ENCODE measurements at places on chromosomes 2 and 18.
A peak's percentile ranks its signal among the peaks of the same experiment; 100 is the strongest.

DNA sequence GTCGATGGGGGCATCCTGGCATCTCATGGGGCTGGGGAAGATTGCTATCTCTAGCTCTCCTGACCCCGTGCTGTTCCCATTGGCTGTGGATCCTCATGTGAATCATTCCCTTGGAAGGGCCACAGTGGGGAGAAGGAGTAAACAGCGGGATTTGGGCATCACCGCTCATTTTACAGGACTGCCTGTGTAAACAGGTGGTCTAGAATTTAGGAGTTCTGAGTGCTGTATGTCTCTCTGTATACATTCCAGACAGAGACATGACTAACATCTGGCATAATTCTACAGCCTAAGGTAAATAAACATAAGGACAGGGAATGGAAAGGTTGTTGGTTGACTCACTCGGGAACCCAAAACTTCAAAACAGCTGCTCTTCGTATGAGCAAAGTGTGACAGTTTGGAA is 92.7 kb downstream of the COPS8 start:
- no peak for DNase-seq

DNA sequence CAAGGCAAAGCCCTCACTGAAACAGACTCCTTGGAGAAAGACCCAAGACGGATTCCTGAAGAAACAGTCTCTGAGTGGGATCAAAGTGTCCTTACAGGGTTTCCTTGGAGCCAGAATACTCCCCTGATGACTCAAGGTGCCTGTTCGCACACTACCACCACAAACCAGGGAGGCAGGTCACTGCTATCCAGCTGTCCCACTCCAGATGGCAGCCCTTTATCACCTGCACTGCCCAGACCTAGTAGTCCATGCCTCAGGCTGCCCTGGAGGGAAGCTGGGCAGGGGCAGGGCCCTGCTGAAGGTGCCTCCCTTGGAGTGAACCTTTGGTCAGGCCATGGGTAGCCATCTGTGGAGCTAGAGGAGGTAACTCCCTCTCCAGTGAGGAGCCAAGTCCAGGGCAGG is 34.1 kb downstream of the TRABD2A start:
- no peak for DNase-seq

DNA sequence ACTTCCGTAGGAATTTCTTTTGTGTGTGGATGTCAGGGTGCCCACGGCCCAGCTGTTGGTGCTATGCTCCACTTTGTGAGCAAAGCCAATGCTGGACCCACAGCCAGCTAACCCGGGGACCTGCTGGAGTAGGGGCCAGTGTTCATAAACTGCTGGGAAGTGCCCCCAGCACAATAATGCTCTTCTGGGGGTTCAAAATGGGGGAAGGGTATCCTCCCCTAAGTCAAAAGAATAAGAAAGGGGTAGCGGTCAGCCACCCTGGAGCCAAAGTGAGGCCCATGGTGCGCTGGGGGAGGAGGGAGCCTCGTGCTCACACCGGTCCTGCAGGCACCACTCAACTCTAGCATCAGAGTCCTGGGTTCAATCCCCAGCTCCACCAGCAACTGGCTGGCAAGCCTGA is 115.8 kb upstream of the NPAS2 start:
- DNase-seq = no peak

DNA sequence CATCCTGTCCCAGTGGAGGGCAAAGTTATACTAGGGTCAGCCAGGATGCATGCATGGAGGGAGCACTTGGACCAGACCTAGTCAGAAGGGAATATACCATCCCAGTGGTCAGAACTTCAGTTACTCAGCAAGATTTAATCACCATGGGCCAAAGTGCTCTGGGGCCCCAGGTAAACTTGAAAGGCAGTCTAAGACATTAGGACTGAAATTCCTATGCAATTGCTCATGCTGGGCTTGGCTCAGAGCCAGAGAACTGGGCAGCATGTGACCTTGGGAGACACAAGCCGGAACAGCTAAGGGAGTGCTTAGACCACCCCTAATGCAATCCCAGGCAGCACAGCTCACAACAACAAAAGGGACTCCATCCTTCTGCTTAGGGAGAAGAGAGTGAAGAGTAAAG is 401.3 kb downstream of the KCNJ3 start:
- DNase-seq = no peak

- no peak for DNase-seq
Measured at GRCh38 chr2:118325321-118325955, 237.2 kb downstream of the INSIG2 start.

- DNase-seq = no peak
Measured at GRCh38 chr18:5890331-5891183, 4.8 kb downstream of the TMEM200C start.

GRCh38 chr2:238638982-238639628 is 208.8 kb upstream of the TWIST2 start:
- DNase-seq = no peak

- DNase-seq = no peak
Measured at GRCh38 chr2:10495311-10495987, 47.3 kb upstream of the ODC1 start.

DNA sequence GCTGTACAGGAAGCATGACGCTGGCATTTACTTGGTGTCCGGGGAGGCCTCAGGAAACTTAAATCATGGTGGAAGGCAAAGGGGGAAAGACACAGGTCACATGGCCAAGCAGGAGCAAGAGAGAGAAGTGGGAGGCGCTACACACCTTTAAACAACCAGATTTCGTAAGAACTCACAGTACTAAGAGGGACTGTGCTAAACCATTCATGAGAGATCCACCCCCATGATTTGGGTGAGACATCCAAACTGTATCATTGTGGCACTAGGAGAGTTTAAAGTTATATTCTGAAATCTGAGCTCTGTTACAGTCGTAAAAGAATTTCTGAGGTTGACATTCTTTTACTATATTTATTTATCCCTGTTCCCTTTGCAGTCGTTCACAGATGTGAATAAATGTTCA is 116.6 kb downstream of the ICA1L start:
- DNase-seq = no peak

- DNase-seq = no peak
Measured at GRCh38 chr2:120305296-120305695, 40.6 kb upstream of the INHBB start.

- no peak for DNase-seq
Measured at GRCh38 chr2:236849508-236849907, 236.2 kb upstream of the COPS8 start.

GRCh38 chr2:222736301-222736700 is 64.8 kb downstream of the MOGAT1 start:
- no peak for DNase-seq

GRCh38 chr2:160324161-160324800 is 124.2 kb upstream of the ITGB6 start:
- peak; percentile 66 for DNase-seq

GRCh38 chr2:69083235-69083748 is 70.3 kb downstream of the ANTXR1 start:
- no peak for DNase-seq

DNA sequence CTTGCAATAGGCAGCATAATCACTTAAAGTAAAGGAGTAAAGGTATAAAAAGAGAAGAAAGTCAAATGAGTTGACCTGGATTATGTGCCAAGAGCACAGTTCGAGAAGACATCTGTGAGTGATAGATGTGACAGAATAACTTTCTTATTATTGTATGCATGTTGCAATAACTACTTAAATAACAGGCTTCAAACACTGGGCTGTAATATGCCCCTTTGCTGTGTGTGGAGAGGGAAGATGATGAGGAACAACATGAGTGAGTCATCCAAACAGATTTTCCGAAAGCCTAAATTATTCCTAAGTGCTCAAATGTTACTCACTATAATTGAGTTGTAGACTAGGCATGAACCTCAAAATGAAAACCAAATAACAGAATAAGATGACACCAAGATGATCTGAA is 328.1 kb downstream of the EXOC6B start:
- peak; percentile 62 for DNase-seq

DNA sequence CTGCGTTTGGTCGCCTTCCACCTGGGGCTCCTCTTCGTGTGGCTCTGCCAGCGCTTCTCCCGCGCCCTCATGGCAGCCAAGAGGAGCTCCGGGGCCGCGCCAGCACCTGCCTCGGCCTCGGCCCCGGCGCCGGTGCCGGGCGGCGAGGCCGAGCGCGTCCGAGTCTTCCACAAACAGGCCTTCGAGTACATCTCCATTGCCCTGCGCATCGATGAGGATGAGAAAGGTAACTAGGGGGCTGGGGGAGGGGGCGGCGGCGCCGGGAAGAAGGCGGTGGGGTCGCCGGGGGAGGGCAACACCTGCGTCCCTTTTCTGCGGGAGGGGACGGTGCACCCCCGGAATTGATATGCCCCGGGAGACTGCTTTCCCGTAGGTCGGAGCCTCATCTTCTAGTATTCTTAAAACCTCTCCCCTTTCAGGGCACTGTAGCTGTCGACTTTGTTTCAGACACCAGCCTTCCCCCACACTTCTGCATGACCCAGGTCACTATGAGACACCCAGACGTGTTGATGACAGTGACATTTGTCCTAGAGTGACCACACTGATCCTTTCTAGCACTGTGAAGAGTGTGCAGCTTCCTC is 755 bp downstream of the SPAST start:
- no peak for DNase-seq

DNA sequence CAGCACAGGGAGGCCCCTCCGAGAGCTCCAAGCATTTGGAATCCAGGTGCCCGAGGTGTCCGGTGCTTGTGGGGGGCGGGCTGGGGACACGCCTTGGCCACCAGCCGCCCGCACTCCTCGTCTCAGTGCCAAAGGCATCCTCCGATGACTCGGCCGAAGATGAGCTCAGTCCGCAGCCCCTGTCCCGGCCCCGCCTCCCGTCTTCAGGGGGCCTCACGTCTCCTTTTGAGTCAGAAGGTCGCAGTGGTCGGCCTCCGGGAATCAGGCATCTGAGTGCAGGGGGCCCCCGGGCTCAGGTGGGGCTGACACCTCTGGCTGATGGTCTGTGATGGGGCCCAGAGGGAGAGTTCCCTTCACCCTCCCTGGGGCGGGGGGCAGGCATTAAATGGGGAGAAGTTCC is 74.8 kb downstream of the NFATC1 start:
- no peak for DNase-seq

GRCh38 chr18:3931013-3931315 is 481.0 kb downstream of the TGIF1 start:
- no peak for DNase-seq

DNA sequence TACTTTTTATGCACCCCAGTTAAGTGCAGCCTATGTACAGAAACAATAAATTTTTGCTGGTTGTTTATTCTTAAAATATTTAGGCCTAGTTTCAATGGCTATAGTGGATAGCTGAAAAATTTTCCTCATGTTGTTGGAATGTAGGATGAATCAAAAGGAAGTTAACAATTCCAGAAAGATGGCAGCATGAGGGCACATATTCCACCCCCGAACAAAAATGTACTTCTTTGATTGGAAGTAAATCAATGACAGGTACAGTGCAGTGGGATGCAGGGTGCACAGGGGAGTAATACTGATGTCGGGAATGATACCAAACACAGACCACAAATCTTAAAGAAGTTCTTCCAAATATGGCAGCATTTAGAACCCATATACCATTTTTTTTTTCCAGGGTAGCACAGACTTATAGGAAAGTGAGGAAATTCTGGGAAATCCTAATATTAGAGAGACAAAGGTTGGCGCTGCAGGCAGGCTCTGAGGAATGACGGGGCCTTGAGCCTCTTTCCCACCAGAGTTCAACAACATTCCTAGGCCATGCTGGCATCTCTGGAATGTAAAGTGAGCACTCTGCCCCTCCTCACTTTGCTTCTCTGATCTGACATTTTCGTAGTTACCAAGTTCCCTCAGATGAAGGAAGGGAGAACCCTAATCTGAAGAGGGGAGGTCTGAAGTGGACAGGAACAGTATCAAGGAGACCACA is 36.6 kb upstream of the IKZF2 start:
- DNase-seq = no peak

DNA sequence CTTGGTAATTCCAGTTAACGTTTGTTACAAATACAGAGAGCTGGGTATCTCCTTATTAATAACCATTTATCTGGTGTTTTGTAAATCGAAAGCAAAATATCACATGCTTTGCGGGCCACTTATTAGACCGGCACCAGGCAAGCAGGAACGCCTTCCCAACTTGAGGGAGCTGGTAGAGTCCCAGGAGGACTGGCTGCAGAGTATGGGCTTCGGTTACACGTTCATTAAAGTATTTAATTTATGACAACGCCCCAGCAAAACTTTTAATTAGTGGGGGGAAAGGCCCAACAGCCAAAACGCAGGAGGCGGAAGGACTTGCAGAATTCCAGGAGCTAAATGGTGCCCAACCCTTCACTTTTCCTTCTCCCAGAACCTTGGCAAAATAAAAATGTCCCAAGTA is 3.7 kb downstream of the SMAD7 start:
- no peak for DNase-seq

DNA sequence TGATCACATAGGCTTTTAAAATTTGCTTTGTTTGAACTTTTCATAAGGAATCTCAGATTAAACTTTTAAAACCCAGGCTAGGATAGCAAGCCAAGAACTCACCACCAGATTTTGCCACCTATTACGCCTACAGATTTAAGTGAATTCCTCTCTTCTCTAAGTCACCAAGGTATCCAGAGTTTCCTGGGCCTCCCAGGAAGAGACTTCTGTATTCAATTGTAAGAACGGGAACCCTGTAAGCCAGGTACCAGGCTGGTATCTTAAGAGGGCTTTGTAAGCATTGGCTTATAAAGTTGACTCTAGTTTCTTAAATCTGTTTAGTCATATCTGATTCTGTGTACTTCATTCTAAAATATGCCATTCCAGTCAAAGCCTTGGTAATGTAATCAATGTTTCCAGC is 285.1 kb downstream of the MBD5 start:
- DNase-seq = no peak

GRCh38 chr2:114518738-114519137 is 76.3 kb downstream of the DPP10 start:
- no peak for DNase-seq

GRCh38 chr2:123101434-123101833 is 923.7 kb upstream of the CNTNAP5 start:
- DNase-seq = no peak

- DNase-seq = no peak
Measured at GRCh38 chr2:201580486-201580885, 62.8 kb downstream of the TMEM237 start.

DNA sequence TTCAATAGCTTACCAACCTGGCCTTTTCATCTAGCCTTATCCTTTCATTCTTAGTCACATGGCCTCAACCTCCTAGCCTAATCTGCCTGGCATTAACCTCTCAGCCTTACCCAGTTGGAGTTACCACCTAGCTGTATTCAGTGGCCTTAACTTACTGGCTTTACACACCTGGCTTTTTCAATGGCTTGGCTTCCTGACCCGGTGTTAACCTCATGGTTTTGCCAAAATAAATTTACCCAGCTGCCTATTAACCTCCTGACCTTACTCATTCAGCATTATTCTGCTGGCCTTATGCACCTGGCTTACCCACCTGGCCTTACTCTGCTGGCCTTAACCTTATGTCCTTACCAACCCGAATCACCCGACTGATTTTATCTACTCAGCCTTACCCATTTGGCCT is 135.5 kb upstream of the ZSWIM2 start:
- no peak for DNase-seq

DNA sequence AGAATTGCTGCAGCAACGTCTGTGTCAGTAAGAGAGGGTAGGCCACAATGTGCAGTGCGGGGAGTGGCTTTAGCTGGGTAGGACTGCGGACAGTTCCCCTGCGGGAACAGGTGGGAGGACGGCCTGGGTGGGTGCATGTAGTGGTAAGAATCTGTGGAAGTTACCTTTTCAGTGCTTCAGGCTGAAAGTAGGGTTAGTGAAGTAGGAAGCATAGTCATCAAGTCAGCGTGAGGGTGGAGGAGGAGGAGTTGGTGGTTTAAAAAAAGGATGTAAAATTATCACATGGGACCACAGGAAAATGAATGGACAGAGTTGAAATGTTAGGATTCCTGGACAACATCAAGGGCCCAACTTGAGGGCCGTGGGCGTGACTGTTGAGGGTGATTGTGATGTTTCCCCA is 13.2 kb downstream of the CEP192 start:
- DNase-seq = no peak

Data from NCI-H2227 treated with DMSO at 0.1 percent for 48 hours (cell line).